Activated naive CD8-positive, alpha-beta T cell treated with anti-CD3 and anti-CD28 coated beads, Interleukin-2, amount 10 ng/mL, durations not matched to agents 7 days and 5 days (primary cell): ENCODE measurements at places on chromosomes 1 and 21. TPM values are rescaled to one million over a fixed set of nuclear protein-coding genes. Genes with fewer than 3 reads are reported as not detected.

DNA sequence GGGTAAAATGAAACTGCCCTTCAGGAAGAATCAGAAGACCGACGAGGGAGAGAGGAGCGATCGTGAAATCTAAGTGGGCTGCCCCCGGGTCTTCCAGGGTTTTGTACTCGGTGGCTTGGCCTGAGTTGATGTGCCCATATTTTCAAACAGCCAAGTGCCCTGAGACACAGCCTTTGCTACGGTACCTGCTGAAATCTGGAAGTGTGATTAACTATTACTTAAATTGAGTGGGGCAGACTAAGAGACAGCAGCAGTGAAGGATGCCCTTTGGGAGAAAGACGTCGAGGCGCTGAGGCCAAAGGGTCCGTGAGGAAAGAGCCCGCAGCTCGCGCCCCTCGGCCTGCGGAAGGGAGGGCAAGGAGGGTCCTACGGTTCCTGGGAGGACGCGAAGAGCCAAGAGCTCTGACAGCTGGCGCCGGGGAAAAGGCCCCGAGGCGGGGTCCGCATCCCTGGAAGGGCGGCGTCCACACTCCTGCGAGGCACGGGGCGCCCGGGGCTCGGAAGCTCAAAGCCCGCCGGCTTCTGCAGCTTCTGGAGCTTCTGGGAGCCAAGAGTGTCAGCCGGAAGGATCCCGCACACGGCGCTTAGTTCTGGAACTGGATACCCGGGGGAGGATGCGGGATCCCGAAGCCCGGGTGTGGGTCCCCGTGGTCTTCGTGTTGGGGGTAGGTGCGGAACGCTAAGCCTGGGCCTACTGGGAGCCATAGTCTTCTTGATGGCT is 15.4 kb upstream of the RNU1-4 start:
- DNase-seq, result peak; percentile 42
- no peak overlapping the region for H3K4me3 ChIP-seq
- peaks cover 1% of the 10 kb centered on the region for H3K4me1 ChIP-seq
- H3K27me3 ChIP-seq, result peaks cover 24% of the 10 kb centered on the region
- H3K36me3 ChIP-seq, result no peaks in the 10 kb centered on the region

DNA sequence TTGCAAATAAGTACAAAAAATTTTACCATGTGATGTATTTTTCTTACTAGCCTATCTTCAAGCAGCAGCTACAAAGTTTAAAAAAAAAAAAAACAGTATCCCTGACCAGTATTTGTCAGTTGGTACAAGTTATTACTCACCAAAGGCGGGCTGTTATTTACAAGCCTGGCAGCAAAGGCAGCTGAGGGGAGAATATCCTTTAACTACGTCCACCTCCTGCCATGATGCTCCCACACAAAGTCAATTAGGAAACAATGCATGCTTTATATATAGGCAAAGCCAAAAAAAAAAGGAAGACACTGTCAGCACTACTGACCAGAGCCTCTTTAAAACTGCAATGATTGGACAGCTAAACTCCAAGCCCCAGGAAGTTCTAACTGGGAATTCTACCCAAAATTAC is 13.7 kb downstream of the PSMA5 start:
- no peak for DNase-seq
- H3K27me3 ChIP-seq, result no peaks in the 10 kb centered on the region
- peaks cover 21% of the 10 kb centered on the region for H3K4me1 ChIP-seq
- H3K36me3 ChIP-seq, result peaks cover 50% of the 10 kb centered on the region

- H3K4me1 ChIP-seq, result peaks cover 18% of the 10 kb centered on the region
- H3K27ac ChIP-seq, result peak overlapping the region; percentile 63
- no peaks in the 10 kb centered on the region for H3K36me3 ChIP-seq
- peak overlapping the region; percentile 35 for H3K4me3 ChIP-seq
- peak; percentile 44 for DNase-seq
- H3K27me3 ChIP-seq, result peaks cover 90% of the 10 kb centered on the region
These were observed 4.5 kb downstream of the LHX4 start for GRCh38 chr1:180234369-180235076.

- no peak overlapping the region for H3K4me3 ChIP-seq
- H3K36me3 ChIP-seq, result no peaks in the 10 kb centered on the region
- DNase-seq, result no peak
- no peak overlapping the region for H3K27ac ChIP-seq
- H3K4me1 ChIP-seq, result no peaks in the 10 kb centered on the region
- H3K27me3 ChIP-seq, result peaks cover 51% of the 10 kb centered on the region
These were observed 4.0 kb downstream of the FOXO6 start for GRCh38 chr1:41365320-41365633.

DNA sequence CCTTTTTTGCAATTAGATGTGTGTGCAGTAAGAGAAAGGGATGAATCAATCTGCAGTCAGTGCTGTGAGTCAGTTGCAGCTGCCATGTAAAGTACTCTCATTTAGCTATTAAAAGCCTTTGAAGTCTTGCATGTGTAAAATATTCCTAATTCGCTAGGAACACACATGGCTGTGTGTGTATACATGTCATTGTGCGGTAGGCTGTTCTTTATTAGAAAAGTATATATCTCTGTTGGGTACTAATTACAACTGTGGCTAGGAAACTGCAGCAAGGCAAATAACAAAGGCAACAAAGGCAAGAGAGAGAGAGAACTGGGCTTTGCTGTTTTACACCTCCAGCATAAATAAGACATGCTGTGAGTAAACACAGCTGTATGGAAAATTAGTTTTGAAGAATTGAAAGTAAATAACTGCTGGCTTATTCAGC is 41.7 kb downstream of the EPB41 start:
- peaks cover 6% of the 10 kb centered on the region for H3K36me3 ChIP-seq
- no peak overlapping the region for H3K4me3 ChIP-seq
- H3K27ac ChIP-seq, result no peak overlapping the region
- no peaks in the 10 kb centered on the region for H3K27me3 ChIP-seq
- peaks cover 6% of the 10 kb centered on the region for H3K4me1 ChIP-seq

GRCh38 chr1:166490437-166490991 is 323.7 kb upstream of the FAM78B start:
- no peak overlapping the region for H3K27ac ChIP-seq
- DNase-seq, result peak; percentile 29
- no peaks in the 10 kb centered on the region for H3K36me3 ChIP-seq
- H3K4me3 ChIP-seq, result no peak overlapping the region
- no peaks in the 10 kb centered on the region for H3K27me3 ChIP-seq

GRCh38 chr1:145785547-145785946 is 38.3 kb downstream of the RNF115 start:
- H3K4me1 ChIP-seq, result peaks cover 24% of the 10 kb centered on the region
- H3K4me3 ChIP-seq, result peak overlapping the region; percentile 32
- DNase-seq, result no peak
- H3K27ac ChIP-seq, result peak overlapping the region; percentile 44
- no peaks in the 10 kb centered on the region for H3K27me3 ChIP-seq

- DNase-seq, result no peak
- no peak overlapping the region for H3K27ac ChIP-seq
- H3K36me3 ChIP-seq, result no peaks in the 10 kb centered on the region
- H3K4me3 ChIP-seq, result no peak overlapping the region
These were observed 24.8 kb downstream of the MARK1 start for GRCh38 chr1:220552672-220553260.

DNA sequence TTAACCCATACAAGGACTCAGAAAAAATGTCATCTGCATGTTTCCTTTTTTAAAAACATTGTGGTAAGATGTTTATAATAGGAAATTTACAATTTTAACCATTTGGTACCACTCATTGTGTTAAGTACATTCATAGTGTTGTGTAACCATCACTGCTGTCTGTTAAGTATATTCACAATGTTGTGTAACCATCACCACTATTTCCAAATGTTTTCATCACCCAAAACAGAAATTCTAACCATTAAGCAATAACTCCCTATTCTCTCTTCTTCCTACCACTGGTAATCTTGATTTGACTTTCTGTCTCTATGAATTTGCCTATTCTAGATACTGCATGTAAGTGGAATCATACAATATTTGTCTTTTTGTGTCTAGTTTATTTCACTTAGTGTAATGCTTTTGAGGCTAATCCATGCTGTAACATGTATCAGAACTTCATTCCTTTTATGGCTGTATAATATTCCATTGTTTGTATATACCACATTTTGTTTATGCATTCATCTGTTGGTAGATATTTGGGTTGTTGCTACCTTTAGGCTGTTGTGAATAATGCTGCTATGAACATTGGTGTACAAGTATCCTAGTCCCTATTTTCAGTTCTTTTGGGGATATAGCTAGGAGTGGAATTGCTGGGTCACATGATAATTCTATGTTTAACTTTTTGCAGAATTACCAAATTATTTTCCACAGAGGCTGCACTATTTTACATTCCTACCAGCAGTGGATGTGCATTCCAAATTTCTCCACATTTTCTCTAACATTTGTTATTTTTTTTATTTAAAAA is 14.1 kb downstream of the HIPK1 start:
- no peak for DNase-seq
- H3K36me3 ChIP-seq, result peaks cover 39% of the 10 kb centered on the region
- no peak overlapping the region for H3K27ac ChIP-seq
- H3K4me1 ChIP-seq, result peaks cover 68% of the 10 kb centered on the region
- H3K4me3 ChIP-seq, result no peak overlapping the region
- no peaks in the 10 kb centered on the region for H3K27me3 ChIP-seq

DNA sequence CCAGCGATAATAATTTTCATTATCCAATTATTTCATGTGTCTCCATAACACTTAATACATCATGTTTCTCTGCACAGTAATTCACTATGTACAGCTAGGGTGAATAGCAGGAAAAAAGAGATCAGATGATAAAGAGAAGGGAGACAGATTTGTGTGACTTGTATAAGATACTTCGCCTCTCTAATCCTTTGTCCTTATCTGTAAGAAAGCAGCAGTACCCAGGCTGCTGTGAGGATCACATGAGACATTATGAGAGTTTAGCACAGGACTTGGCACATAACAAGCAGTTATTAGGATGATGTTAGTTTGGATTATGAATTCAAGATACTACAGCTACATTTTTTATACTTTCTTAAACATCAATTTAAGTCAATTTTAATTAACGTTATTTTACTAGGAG is 6.3 kb downstream of the ERG start:
- H3K27ac ChIP-seq, result no peak overlapping the region
- H3K4me1 ChIP-seq, result no peaks in the 10 kb centered on the region
- peaks cover 64% of the 10 kb centered on the region for H3K27me3 ChIP-seq
- DNase-seq, result no peak
- H3K36me3 ChIP-seq, result no peaks in the 10 kb centered on the region

GRCh38 chr1:112636056-112636455 is 16.4 kb downstream of the CAPZA1 start:
- DNase-seq, result no peak
- peaks cover 46% of the 10 kb centered on the region for H3K4me1 ChIP-seq
- peaks cover 22% of the 10 kb centered on the region for H3K36me3 ChIP-seq
- no peaks in the 10 kb centered on the region for H3K27me3 ChIP-seq
- H3K27ac ChIP-seq, result no peak overlapping the region

DNA sequence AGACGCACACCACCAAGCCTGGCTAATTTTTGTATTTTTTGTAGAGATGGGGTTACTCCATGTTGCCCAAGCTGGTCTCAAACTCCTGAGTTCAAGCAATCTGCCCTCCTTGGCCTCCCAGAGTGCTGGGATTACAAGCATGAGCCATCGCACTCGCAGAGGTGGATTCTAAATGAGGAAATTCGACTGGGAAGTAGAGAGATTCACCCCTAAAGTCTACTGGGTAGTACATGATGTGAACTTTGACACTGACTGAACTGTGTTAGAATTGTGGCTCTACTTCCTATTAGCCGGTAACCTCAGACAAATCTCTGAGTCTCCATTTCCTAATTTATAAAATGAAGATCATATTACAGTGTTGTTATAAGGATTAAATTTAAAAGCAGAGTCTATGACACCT is 276.0 kb upstream of the NR5A2 start:
- H3K27me3 ChIP-seq, result peaks cover 9% of the 10 kb centered on the region
- H3K27ac ChIP-seq, result no peak overlapping the region
- no peak for DNase-seq
- H3K4me3 ChIP-seq, result no peak overlapping the region
- H3K4me1 ChIP-seq, result no peaks in the 10 kb centered on the region

- no peaks in the 10 kb centered on the region for H3K27me3 ChIP-seq
- H3K36me3 ChIP-seq, result no peaks in the 10 kb centered on the region
- H3K4me3 ChIP-seq, result no peak overlapping the region
- peaks cover 6% of the 10 kb centered on the region for H3K4me1 ChIP-seq
- H3K27ac ChIP-seq, result no peak overlapping the region
These were observed 7.1 kb upstream of the CD101 start for GRCh38 chr1:116994411-116994810.

DNA sequence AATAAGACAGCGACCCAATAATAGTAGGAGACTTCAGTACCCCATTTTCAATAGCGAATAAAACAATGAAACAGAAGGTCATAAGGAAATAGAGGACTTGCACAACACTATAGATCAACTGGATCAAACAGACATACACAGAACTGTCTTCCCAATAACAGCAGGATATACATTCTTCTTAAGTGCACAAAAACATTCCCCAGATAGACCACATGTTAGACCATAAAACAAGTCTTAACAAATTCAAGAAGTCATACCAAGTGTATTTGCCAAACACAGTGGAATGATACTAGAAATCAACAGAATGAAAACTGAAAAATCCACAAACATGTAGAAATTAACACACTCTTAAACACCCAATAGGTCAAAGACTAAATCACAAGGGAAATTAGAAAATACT is 78.0 kb downstream of the LBR start:
- peaks cover 41% of the 10 kb centered on the region for H3K27me3 ChIP-seq
- no peaks in the 10 kb centered on the region for H3K36me3 ChIP-seq
- no peaks in the 10 kb centered on the region for H3K4me1 ChIP-seq
- H3K27ac ChIP-seq, result no peak overlapping the region

GRCh38 chr1:232705815-232706575 is 76.1 kb upstream of the SIPA1L2 start:
- H3K4me1 ChIP-seq, result no peaks in the 10 kb centered on the region
- no peak for DNase-seq
- H3K27ac ChIP-seq, result no peak overlapping the region
- H3K4me3 ChIP-seq, result no peak overlapping the region
- no peaks in the 10 kb centered on the region for H3K36me3 ChIP-seq
- H3K27me3 ChIP-seq, result peaks cover 2% of the 10 kb centered on the region

DNA sequence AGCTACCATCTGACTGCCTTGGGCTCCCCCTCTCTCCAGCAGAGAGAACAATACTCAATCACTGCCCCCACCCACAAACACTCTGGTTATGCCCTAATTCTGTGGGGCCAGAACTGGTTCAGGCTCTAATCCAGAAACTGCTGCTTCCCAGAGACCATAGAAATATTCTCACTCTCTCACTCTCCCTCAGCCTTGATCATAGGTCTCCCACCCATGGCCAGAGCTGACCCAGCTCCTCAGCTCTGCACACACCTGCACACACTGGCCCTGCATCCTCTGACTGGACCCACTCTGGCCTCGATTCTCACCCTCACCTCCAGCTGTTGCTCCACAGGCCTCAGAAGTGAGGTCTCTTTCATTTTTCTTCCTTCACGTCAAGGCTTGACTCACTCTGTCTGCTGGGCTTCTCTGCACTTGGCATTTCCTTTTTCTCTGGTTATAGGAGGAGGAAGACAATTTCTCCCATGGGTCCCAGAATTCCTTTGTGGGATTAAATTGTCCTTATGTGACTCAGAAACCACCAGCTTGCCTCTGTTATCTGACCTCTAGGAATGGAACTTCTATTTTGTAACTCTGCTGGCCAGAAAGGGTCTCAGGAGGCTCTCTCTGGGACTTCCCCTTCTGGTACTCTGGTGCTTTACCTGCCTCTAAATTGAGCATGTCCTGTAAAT is 15.6 kb upstream of the ZMYM6 start:
- peaks cover 3% of the 10 kb centered on the region for H3K4me1 ChIP-seq
- H3K27ac ChIP-seq, result no peak overlapping the region
- no peak overlapping the region for H3K4me3 ChIP-seq

The APOBEC4 gene
- not detected for total RNA-seq

The GJB4 gene
- total RNA-seq, result not detected

The TRIM17 gene
- total RNA-seq, result 4.3 TPM

The BCAR3 gene
- 0.71 TPM for total RNA-seq

The C1orf141 gene
- not detected for total RNA-seq

The TMEM53 gene
- 4.2 TPM for total RNA-seq

The LHX8 gene
- total RNA-seq, result not detected

The ZNF678 gene
- 7.3 TPM for total RNA-seq
